ENCODE measurements at places on chromosomes 1 and 21. TPM values are rescaled to one million over a fixed set of nuclear protein-coding genes. Genes with fewer than 3 reads are reported as not detected.

DNA sequence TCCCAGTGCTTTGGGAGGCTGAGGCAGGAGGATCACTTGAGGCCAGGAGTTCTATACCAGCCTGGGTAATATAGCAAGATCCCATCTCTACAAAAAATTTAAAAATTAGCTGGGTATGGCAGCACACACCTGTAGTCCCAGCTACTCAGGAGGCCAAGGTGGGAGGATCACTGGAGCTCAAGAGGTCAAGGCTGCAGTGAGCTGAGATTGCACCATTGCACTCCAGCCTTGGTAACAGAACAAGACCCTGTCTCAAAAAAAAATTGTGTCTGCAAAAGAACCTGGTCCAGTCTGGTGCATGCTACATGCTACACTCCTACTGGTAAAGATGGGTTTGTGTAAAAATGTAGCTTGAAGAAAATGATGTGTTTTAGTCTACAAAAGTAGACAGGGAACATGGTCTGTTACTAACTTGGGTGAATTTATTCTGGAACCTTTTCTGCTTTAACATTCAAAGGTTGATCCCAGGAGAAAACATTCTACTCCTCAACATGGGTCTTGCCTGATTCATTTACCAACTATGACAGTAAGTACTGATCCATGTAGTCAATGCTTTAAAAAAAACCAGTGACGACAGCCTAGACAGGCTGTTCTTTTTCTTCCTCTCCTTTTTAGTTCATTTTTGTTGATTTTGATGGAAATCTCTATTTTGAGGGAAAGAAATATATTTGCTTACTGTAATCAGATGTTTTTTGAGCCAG lies 32.7 kb upstream of the ENAH start:
- DNase-seq: no peak

DNA sequence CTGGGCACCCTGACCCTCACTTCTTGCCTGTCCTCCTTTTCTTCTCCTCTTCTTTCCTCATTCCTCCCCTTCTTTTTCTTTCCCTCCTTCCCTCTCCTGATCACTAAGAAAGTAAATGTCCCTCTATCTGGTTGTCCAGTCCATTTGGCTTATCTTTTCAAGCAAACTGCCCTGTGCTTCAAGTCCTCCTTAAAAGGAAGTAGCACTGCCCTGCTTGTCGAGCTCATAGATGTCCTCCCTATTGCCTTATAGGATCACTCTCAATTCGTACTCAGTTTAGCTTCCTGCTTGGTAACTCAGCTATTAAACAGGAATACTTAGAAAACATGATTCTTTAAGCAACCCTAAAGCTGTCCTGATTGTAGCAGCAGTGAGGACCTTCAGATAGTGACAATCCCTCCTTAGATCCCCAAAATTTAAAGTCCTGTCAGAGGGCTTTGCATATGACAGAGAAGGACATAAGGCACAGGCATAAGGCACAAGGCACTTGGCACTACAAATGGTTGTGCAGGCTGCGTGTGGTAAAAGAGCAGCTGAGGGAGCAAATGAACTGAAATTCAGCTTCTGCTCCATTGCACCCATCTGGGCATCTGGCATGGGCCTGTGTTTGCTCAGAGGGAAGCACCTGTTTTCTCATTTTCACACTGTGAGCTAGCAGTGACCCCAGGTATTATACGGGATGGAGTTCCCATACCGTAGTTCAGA lies 26.1 kb upstream of the SLAMF6 start:
- DNase-seq: no peak

DNA sequence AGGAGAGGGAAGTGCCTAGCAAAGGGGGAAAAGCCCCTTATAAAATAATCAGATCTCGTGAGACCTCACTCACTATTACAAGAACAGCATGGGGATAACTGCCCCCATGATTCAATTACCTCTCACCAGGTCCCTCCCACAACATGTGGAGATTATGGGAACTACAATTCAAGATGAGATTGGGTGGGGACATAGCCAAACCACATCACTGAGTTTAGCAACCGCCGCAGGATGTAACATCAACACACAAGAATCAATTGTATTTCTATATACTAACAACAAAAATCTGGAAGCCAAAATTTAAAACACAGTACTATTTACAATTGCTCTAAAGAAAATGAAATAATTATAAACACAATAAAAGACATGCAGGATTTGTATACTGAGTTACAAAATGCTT lies 21.9 kb downstream of the DIRAS3 start:
- DNase-seq: no peak

- no peak for DNase-seq
Observed at GRCh38 chr1:238439511-238439910, 548.8 kb upstream of the ZP4 start.

DNA sequence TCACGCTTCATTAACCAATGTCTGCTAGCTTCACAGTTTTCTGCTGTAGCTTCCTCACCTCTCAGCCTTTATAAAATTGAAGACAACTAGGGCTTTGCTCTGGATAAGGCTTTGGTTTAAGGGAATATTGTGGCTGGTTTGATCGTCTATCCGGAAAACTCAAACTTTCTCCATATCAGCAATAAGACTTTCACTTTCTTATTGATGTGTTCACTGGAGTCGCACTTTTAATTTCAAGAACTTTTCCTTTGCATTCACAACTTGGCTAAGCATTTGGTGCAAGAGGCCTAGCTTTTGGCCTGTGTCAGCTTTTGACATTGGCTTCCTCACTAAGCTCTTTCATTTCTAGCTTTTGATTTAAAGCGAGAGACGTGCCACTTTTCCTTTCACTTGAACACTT lies 12.9 kb downstream of the COA6 start:
- DNase-seq: no peak

DNA sequence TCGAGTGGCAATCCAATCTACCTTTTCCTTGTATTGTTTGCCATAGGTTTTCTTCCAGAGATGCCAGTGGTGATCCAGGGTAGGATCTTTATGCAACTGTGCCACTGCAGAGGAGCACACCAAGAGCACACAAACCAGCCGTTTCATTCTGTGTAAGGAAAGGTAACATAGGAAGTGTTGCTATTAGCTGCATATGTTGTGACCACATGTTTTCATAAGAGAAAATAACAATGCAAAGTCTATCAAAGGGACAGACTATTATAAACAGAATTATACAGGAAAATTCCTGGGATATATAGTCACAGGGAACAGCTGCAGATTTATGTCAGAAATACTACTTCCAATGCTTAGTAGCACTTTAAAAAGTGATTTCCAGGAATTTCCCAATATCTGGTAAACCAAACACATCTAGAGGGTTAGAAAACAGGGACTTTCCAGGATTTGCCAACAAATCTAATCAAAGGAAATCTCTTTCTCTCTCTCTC lies 919 bp downstream of the CTSS start:
- DNase-seq: no peak

DNA sequence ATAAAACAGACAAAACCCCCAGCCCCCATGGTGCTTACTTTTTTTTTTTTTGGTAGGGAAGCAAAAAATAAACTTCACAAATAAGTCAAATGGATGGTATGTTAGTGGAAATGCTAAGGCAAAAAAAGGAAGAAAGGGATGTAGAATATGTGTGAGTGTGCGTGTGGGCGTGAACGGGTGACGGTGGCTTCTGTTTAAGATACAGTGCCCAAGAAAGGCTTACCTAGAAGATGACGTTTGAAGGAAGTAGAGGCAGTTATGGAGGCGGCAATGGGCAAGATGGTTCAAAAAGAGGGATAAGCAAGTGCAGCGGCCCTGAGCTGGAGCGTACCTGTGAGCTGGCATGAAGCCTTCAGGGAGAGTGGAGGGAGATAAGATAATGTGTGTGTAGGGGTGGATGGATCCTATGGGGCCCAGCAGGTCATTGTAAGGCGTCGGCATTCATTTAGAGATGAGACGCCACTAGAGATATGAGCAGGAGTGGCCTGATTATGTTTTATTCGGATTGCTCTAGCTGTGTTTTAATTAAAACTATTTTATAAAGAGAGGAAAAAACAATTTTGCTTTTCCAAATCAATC lies 19.9 kb downstream of the LEPR start:
- DNase-seq: no peak

DNA sequence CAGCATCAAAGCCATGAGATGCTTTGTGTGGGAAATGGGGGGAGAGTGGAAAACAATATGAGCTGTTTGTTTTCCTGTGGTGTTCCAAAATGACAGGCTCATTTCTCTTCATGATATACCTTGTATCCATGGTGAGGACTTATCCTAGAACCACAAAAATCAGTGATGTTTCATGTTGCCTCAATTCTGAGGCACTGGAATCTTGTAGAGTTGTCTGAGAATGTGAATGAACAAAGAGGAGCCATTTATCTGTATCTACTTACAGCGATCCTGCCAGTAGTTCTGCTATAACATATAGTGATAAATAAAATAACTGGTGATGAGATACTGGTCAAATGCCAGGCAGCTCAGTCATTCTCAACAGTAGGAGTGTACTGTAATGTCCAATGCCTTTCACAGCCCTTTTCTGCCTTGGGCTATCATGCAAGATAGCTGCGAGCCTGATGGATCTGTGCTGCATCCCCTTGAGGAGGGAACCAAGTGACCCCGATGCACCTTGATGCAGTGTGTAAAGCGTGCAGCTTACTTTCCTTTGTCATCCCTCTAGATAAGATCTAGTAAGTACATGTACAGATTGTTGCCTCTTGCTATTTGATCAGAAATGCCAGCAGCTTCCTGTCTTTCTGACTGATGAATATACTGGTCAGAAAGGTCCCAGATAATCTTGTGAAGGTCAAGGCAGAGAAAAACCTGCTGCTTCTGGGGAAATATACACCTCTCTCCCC lies 52.8 kb downstream of the SLC44A3 start:
- no peak for DNase-seq

DNA sequence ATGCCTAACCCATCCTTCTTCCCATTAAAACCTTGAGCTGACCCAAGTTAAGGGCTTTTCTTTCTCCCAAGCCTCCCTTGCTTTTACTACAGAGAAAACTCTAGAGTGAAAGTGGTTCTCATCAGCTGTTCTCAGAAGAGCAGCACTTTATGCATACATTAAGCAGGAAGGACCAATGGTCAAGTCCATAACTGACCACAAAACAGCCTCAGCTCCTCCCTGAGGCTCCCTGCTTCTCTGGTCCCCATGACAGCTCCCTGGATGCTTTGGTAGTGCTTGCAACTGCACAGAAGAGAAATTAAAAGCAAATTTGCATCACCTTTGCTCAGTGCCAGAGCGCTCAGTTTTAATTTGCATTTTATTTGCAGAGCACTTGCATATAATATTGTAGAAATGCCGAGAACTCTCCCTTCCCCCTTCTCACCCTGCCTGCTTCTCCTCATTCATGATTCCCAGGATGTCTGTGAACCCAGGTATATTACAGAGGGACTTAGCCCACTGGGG lies 56.1 kb downstream of the LMX1A start:
- DNase-seq: no peak

DNA sequence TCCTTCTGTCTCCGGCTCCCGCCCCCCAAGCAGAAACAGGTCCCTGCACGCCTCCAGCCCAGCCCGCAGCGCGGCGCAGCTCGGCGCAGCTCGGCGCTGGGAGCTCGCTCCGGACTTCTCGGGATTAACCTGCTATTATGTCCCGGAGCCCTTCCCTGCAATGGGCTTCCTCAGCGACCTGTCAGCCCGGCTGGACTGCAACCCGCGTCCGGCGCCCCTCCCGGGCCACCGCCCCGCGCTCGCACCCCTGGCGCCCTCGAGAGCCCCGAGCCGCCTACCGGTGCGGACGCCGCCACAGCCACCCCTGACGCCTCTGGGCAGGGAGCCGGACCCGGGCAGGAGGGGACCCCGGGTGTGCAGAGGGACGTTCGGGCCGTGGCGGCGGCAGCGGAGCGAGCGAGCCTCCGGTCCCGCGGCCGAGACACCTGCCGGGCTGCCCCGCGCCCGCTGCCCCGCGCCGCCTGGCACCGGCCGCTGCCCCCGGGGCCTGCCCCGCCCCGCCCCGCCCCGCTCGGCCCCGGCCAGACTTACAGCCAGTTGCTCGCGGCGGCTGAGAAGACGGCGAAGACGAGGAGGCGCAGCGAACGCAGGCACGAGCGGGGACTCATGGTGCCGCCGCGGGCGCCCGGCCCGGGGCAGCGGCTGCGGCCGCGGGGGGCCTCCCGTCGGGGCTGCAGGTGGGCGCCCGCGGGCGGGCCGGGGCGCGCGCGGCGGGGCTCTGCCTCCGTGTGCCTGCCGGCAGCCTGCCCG lies 407 bp downstream of the WNT4 start:
- DNase-seq: no peak

DNA sequence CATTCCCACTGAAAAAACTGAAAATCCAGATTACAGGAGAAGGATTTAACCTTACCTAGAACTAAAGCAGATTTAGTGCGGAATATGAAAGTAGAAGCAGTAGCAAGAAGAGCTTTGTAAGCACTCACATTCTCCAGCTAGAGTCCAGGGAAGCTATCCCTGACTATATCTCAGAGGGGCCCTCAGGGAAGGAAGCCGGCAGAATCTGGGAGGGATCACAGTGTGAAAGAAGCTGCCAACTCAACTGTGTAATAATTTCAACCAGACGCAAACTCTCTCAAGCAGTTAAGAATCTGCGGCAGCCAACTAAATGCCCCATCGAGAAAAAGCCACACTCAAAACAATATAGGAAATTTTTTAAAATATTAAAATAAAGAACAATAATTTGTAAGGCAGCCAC lies 163.8 kb downstream of the EIF4G3 start:
- no peak for DNase-seq

- DNase-seq: no peak
Observed at GRCh38 chr1:64601207-64601606, 131.3 kb downstream of the CACHD1 start.

GRCh38 chr1:43021547-43022474 lies 63.1 kb upstream of the SLC2A1 start:
- no peak for DNase-seq

Gene CELA2A
- total RNA-seq: not detected

Gene ZNF697
- total RNA-seq: 0.13 TPM

Gene ALPL
- not detected for total RNA-seq

Gene TNFSF4
- total RNA-seq: 0.83 TPM

Gene WNT2B
- total RNA-seq: 0.15 TPM

Gene ICOSLG
- total RNA-seq: 6.6 TPM

Gene IL23R
- 5.0 TPM for total RNA-seq

Gene CD34
- 0.03 TPM for total RNA-seq

Gene AUNIP
- total RNA-seq: 5.2 TPM

Gene OLFML2B
- total RNA-seq: not detected

Gene CFHR1
- total RNA-seq: not detected

Gene TRABD2B
- total RNA-seq: not detected
